ENCODE measurements at places on chromosomes 13 and 19.

GRCh38 chr13:80338781-80339562 lies 2.0 kb downstream of the SPRY2 start:
- DNase-seq, result peak; percentile 77

- no peak for DNase-seq
Observed at GRCh38 chr19:50983625-50984292, at the start of gene KLK7. TSS of gene KLK7 (minus strand) at chr19:50983917. CDS start at chr19:50982399, 1,518 bp downstream.

GRCh38 chr19:30762651-30763050 lies 390.5 kb downstream of the ZNF536 start:
- DNase-seq, result no peak

GRCh38 chr13:30797847-30798535 lies 62.6 kb downstream of the ALOX5AP start:
- DNase-seq, result no peak

DNA sequence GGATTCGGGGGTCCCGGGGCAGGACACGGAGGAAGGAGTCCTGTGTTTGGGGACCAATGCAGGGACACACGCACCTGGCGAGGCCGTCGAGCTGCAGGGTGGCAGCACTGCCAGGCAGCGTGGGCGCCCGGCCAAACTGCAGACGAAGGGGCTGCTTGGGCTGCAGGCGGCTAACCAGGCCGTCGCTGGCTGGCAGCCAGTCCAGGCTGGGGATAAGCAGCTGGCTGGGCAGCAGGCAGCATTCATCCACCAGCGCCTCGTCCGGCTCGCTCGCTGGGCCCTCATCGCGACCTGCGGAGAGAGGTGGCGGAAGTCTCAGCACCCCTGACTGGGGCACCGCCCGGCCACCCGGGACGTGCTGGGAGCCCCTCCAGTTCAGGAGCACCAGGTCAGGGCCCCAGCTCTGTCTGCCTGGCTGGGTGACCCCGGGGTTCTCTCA lies 11.5 kb downstream of the CFD start:
- no peak for DNase-seq

GRCh38 chr13:71056581-71056980 lies 810.4 kb downstream of the DACH1 start:
- no peak for DNase-seq

DNA sequence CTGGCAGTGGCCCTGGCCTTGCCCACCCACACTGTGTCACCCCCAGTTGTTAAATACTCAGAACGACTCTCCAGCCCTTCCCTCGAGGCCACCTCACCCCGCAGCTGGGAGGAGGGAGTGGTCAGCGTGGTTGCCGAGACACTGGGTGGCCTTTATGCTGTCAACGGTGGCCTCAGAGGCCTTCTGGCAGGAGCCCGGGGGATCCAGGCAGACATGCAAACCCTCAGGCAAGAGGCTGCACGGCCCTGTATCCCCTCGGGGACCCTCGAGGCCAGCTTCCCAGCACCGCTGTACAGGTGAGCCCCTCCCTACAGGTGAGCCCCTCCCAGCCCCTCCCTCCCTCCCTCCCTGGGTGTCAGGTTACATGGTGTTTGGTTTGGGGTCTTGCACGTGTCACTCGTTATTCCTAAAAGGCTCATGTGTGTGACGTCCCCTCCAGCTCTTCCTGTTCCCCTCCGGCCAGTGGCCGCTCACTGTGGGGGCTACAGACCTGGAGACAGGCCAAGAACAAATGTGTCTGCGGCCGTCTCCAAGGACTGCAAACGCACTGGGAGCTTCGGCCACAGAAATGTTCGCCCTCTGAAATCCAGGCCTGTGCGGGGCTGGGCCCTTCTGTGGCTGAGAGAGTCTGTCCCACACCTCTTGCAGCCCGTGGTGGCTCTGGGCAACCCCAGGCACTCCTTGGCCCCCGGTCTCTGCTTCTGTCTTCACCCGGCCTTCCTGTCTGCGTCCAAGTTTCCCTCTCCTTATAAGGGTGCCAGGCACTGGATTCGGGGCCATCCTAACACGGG lies at the start of gene TEKTIP1:
Gene TEKTIP1 (plus strand): TSS at position 210 of the 791 bp plus-strand sequence. CDS start 4 bp downstream, at position 214.
- DNase-seq, result no peak

GRCh38 chr19:17078036-17078919 lies 2.7 kb downstream of the MYO9B start:
- DNase-seq, result no peak

DNA sequence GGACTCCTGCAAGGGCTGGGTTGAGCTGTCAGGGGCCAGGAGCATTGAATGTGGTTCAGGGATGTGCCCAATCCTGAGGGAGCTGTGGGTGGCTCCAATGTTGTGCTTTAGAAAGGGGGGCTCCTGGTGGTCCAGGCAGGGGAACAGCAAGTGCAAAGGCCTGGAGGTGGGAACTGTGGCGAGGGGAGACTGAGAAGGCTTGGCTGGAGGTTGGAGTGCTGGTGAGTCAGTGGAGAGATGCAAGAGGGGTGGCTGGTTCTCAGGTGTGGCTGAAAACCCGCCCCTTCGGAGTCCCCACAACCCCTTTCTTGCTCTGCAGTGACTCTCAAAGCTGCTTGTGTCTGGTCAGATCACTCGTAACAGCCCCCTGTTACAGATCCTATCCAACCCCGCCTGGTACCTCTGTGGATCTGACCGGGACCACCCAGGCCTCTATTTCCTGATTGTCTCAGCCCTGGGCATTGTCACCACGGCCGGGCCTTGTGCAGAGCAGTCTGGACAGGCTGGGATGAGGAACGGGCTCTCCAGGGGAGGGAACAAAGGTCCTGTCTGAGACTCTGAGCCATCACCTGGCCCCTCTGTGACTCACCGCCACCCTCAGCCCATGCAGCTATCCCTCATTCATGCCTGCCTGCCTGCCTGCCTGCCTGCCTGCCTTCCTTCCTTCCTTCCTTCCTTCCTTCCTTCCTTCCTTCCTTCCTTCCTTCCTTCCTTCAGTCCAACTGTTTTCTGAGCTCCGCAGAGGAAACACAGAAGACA lies 1.4 kb upstream of the KCNN1 start:
- no peak for DNase-seq

GRCh38 chr13:40635315-40635995 lies 31.0 kb downstream of the FOXO1 start:
- DNase-seq, result no peak

DNA sequence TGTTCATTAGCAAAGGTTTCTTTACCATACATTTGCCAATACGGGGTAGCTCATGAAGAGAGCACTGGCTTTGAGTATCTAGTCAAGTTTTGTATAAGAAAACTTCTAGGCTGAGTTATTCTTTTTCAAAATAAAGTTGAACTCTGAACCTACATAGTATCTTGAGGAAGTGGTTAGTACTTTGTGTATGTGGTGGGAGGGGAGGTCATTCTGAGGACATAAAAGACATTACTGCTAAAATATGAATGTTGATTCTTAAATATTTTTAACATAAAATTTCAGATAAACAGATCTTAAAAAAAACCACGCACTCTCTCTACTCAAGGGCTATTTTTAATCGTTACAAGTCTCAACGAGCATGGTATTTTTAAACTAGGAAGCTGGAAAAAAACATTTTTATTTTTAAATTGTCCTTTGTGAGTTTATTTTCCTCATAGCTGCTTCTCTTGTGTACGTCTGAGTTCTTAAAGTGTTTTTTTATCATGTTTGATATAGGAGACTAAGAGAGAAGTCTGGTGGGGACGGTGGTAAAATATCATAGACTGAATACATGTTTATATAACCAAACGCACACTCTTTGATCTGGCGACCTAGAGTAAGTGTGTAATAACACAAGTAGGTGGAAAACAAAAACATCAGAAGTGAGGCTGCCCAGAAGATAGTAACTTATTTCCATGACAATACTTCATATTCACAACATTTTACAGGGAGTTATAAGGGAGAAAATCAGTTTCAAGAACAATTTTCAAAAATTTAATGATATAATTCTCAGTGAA lies 118.0 kb upstream of the POSTN start:
- DNase-seq, result no peak

- no peak for DNase-seq
Observed at GRCh38 chr13:76654263-76654662, 231.9 kb downstream of the KCTD12 start.

All from hippocampal formation (tissue), 2 donors.